ENCODE measurements at places on chromosomes 12 and 14.

DNA sequence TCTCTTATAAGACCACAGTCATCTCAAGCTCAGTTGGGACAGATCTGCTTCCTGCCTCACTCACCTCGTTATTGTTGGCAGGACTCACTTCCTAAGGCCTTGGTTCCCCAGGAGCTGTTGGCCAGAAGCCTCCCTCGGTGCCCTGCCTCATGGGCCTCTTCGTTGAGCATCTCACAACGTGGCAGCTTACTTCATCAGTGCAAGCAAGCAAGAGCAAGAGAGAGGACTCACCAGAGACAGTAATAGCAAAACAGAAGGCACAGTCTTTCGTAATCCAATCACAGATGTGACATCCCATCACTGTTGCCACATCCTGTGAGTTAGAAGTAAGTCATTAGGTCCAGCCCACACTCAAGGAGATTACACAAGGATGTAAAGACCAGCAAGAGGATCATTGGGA, 5.1 kb upstream of the NUMB start:
- DNase-seq: peak; percentile 68

DNA sequence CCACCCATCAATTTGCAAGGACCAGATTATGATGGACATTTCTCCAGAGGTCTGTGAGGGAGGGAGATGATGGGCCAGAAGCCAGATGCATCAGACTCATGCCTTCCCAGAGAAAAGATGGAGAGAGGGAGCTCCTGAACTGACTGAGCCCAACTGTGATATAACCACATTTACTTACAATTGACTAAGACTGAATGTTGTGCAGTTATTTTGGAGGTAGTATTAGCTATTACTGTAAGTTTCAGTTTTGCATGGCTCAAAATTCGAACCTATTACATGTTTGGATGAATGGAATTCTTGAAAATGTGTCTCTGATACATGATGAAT, 211.1 kb upstream of the SFSWAP start:
- no peak for DNase-seq

- DNase-seq: no peak
Observed at GRCh38 chr14:104392396-104393198, 187.0 kb upstream of the C14orf180 start.

- DNase-seq: no peak
Observed at GRCh38 chr12:94435511-94435927, 24.1 kb downstream of the CEP83 start.

Data from tibial nerve (tissue), 4 donors.